ENCODE measurements at places on chromosomes 11 and 22.

- DNase-seq, result no peak
These were observed 77.0 kb upstream of the NCAM1 start for GRCh38 chr11:112884012-112884767.

- peak; percentile 95 for DNase-seq
These were observed 43.2 kb downstream of the ME3 start for GRCh38 chr11:86629045-86629706.

DNA sequence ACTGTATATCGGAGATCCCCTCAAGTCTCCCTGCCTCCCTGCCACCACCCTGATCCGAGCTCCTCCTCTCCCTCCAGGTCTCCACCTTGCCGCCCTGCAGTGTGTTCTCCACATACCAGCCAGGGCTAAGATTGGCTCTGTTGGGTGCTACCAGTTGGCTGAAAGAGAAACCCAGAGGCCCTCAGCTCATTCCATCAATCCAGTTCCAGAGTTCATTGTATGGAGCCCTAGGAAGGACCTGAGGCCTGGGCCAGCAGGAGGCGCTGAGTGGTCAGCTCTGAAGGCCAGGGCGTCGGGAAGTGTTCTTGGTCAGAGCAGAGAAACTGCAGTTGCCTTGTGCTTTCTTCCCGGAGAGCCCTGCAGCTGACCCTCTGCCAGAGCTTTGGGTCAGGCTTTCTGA is 2.2 kb upstream of the TOP3B start:
- DNase-seq, result peak; percentile 16

DNA sequence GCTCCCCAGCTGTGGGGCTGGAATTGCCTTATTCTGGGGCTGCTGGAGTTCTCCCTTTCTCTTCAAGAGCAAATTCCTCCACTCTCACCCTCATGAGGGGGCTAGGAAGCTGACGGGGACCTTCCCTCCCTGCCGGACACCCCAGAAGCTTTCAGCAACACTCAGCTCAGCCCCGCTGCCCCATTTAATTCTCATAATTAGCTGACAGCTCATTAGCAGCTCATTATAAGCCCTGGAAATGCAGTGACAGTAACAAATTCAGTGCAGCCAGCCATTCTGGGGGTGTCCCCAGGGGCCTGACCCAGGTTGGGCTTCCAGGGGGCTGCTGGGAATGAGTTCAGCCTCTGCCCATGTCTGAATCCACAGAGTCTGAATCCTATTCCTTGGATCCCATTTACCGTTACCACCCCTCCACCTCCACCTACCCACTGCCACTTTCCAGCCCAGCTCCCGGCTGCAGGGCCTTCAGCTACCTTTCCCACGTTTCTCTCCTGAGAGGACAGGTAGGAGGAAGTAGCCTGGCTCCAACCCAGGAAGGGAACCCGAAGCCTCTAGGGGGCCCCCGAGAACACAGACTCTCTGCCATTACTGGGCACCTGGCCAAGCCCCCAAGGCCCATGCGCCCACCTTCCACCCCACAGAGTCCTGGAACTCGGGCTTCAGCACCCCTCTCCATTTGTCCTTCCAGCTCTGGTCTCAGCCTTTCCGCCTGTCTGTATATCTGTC is 101.7 kb upstream of the LMO1 start:
- DNase-seq, result no peak

- DNase-seq, result no peak
These were observed 2.1 kb upstream of the CDKN1C start for GRCh38 chr11:2887515-2888195.

GRCh38 chr11:96015906-96016565 is 92.1 kb upstream of the MTMR2 start:
- DNase-seq, result no peak

- DNase-seq, result no peak
These were observed 32.0 kb downstream of the OR5A2 start for GRCh38 chr11:59394186-59394585.

GRCh38 chr22:36425977-36426523 is 38.3 kb upstream of the MYH9 start:
- DNase-seq, result no peak

- DNase-seq, result no peak
These were observed 29.1 kb downstream of the ST3GAL4 start for GRCh38 chr11:126384449-126385070.

DNA sequence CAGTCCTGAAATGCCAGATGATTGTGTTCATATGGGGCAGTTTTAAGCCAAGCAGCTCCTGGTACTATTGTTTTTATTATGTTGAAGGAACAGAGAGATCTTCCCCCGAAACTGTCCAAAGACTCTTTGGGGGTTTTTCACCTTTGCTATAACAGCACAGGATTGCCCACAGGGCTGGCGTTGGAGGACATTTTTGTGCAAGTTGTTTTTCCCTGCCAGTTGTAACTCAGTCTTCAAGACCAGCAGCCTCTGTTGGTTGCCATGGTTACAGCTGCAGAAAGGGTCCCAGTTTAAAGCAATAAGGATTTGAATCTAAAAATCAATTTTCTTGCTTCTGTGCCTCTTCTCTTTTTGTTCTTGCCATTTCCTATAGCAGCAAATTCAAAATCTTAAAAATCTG is 45.4 kb upstream of the YWHAH start:
- DNase-seq, result no peak
